ENCODE measurements at places on chromosomes 6 and 20. TPM values are rescaled to one million over a fixed set of nuclear protein-coding genes. Genes with fewer than 3 reads are reported as not detected.
A peak's percentile ranks its signal among the peaks of the same experiment; 100 is the strongest.

DNA sequence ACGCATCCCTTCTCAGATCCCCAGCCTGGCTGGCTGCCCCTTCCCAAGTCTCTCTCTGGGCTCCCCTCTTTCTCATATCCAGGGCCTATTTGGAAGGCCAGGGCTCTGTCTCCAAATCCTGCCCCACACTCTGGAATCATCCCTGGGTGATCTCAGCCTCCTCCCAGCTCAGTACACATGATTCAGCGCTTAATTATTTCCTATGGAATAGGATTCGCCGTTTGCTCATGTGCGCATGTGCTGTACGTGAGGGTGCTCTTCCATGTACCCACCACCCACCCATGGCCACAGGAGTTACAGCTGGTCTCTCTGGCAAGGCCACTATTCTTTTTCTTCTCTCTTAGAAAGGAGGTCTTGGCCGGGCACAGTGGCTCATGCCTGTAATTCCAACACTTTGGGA lies 81.7 kb upstream of the FOXP4 start:
- no peaks in the 10 kb centered on the region for H3K36me3 ChIP-seq
- DNase-seq = no peak
- H3K4me1 ChIP-seq = peaks cover 33% of the 10 kb centered on the region
- H3K4me3 ChIP-seq = no peak overlapping the region

SLC35F1 gene
- 10.3 TPM for total RNA-seq

DNA sequence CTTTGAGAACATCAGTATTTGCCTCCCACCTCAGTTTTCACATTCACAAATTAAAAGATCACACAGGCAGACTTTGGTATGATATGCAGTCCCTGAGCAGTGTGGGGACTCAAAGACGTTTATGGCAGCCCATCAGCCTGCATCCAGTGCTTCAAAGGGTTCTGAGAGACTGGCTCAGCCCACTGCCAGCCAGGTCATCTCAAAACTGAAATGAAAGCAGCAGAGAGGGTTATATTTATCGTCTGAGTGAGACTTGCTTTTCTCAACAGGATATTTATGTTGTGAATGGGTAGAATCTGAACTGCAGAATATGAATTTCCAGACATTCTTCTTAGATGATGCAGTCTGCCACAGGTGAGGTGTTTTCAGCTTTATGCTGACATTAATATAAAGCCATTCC lies 159.8 kb downstream of the NRN1 start:
- no peaks in the 10 kb centered on the region for H3K36me3 ChIP-seq
- no peak overlapping the region for H3K4me3 ChIP-seq
- peaks cover 14% of the 10 kb centered on the region for H3K4me1 ChIP-seq

NSFL1C gene
- total RNA-seq = 52.6 TPM

- H3K4me1 ChIP-seq = no peaks in the 10 kb centered on the region
- DNase-seq = no peak
- no peaks in the 10 kb centered on the region for H3K27me3 ChIP-seq
Measured at GRCh38 chr20:51574248-51575033, 31.9 kb upstream of the NFATC2 start.

GRCh38 chr20:62466806-62467537 lies 8.8 kb downstream of the GATA5 start:
- H3K27me3 ChIP-seq = no peaks in the 10 kb centered on the region
- no peak overlapping the region for H3K27ac ChIP-seq
- no peaks in the 10 kb centered on the region for H3K36me3 ChIP-seq
- no peak overlapping the region for H3K4me3 ChIP-seq
- no peaks in the 10 kb centered on the region for H3K4me1 ChIP-seq
- DNase-seq = no peak

DNA sequence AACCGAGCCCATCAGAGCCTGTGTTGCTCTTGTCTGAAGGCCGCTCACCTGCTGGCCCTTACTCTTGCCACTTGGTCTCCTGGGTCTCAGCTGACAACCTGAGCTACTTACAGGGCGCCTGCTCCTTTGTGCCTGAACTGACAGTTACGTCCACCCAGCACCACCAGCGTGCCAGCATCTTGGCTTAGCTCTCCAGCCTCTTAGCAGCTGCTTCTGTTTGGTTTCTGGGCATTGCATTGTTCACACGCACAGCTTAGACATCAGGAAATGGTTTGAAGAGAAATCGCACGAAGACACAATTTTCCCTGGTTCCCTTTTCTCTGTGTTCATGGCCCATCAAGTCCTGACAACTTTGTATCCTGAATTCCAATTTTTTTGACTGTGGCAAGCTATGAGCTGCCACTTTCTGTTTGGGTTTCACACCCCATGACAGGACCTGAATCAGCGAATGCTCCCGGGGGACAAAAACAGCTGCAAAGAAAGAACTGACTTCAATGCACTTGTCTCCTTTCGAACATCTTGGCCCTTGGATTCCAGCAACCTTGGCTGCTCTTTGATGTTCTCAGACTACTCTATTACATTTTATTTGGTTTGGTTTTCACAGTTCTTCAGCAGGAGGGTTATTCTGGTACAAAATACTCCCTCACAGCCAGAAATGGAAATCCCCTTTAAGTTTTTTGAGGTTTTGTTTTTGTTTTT lies 45.2 kb upstream of the LY86 start:
- no peak overlapping the region for H3K4me3 ChIP-seq
- H3K27me3 ChIP-seq = peaks cover 21% of the 10 kb centered on the region
- no peak for DNase-seq

ESR1 gene
- 0.94 TPM for total RNA-seq

MLIP gene
- total RNA-seq = not detected

DNA sequence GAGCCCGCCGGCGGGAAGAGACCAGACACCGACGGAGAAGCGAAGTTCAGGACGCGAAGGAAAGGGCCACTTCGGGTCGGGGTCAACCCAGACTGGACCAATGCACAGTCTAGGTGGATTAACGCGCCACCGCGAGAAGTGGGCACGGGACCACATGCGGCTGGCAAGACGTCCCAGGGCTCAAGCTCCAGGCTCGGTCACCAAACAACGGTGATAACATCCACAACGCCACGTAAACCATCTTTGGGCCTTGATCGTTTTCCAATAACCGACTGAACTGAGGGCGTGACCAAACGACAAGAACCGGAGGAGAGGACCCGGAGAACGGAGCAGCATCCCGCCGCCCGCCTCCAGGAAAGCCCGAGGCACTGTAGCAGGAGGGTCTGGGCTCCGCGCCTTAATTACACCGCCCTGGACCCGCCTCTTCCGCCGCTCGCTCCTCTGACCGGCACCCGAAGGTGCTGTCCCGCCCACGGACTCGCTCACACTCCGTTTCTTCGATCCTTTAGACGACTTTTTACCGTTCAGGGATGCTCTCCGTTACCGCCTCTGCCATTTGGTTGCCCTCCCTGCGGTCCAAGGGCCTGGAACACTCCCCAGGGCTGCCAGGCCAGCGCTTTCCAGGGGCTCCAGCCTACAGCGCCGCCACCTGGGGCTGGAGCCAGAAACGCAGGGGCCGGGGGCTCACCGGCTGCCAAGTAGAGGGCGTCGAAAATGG lies 44.1 kb downstream of the DPPA5 start:
- peaks cover 35% of the 10 kb centered on the region for H3K27me3 ChIP-seq
- DNase-seq = peak; percentile 69
- H3K4me3 ChIP-seq = peak overlapping the region; percentile 75
- no peak overlapping the region for H3K27ac ChIP-seq

- DNase-seq = no peak
- H3K27me3 ChIP-seq = no peaks in the 10 kb centered on the region
- no peaks in the 10 kb centered on the region for H3K4me1 ChIP-seq
- H3K4me3 ChIP-seq = no peak overlapping the region
- no peaks in the 10 kb centered on the region for H3K36me3 ChIP-seq
Measured at GRCh38 chr6:14720411-14721102, 525.3 kb upstream of the JARID2 start.

GRCh38 chr6:122953766-122954165 lies 42.3 kb upstream of the CLVS2 start:
- no peaks in the 10 kb centered on the region for H3K27me3 ChIP-seq
- no peak overlapping the region for H3K27ac ChIP-seq
- DNase-seq = no peak
- H3K4me1 ChIP-seq = no peaks in the 10 kb centered on the region
- no peaks in the 10 kb centered on the region for H3K36me3 ChIP-seq

DAAM2 gene
- total RNA-seq = 2.5 TPM

GRCh38 chr6:35178932-35179832 lies 34.6 kb upstream of the SCUBE3 start:
- peaks cover 27% of the 10 kb centered on the region for H3K27me3 ChIP-seq
- no peak overlapping the region for H3K4me3 ChIP-seq
- no peaks in the 10 kb centered on the region for H3K4me1 ChIP-seq
- peak; percentile 66 for DNase-seq

DNA sequence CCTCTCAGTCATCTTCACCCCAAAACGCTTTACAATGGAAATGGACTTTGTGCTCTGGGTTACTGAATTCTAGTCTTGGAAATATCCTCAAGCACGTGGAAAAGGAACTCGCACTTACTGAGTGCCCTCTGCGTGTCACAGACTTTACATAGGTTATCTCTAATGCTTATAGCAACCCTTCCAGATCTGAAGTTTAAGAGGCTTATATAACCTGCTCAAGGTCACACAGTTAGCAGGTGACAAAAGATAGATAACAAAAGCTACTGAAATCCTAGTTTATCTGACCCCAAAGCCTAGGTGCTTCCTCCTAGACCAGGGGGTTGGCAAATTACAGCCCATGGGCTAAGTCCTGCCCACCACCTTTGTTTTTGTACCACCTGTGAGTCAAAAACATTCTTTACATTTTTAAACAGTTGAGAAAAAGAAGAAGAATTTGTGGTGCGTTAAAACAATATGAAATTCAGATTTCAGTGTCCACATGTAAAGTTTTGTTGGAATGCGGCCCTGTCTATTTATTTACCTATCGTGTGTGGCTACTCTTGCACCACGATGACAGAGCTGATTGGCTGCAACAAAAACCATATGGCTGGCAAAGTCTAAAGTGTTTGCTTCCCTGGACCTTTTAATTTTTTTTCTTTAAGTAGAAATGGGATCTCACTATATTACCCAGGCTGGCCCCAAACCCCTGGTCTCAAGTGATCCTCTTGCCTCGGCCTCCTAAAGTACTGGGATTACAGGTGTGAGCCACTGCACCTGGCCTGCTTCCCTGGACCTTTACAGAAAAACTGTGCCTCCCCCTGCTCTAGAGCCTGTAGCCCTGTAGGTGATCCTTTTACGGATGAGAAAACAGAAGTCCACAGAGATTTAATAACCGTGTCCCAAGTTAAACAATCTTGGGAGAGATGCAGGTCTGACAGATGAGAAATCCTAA lies 110.2 kb upstream of the RREB1 start:
- no peaks in the 10 kb centered on the region for H3K36me3 ChIP-seq
- peaks cover 10% of the 10 kb centered on the region for H3K4me1 ChIP-seq

SLC22A3 gene
- total RNA-seq = 3.2 TPM

DNA sequence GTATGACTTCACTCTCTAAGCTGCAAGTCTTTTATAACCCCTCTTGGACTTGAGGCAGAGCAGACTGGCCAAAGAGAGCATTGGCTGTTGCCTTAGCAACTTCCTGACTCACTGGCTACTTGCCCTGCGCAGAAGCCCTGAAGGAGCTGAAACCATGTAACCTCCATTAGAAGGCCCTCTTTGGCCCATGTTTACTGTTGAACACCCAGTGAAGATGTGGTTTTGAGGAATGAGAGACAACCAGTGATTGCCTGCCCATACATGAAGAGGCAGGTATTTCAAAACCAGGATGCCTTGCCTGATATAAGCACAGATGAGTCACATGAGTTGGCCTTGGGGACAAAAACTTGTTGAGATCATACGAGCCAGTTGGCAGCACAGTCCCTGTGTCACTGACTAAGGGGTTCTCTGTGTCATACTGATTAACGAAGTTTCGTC lies 182.5 kb downstream of the EDN1 start:
- H3K4me1 ChIP-seq = no peaks in the 10 kb centered on the region
- no peaks in the 10 kb centered on the region for H3K27me3 ChIP-seq
- no peaks in the 10 kb centered on the region for H3K36me3 ChIP-seq
- no peak overlapping the region for H3K4me3 ChIP-seq
- DNase-seq = no peak

SYCP2L gene
- total RNA-seq = 11.0 TPM

- no peak overlapping the region for H3K27ac ChIP-seq
- H3K36me3 ChIP-seq = no peaks in the 10 kb centered on the region
- H3K4me1 ChIP-seq = peaks cover 8% of the 10 kb centered on the region
- H3K4me3 ChIP-seq = no peak overlapping the region
- H3K27me3 ChIP-seq = no peaks in the 10 kb centered on the region
Measured at GRCh38 chr6:90722648-90723047, 135.8 kb upstream of the MAP3K7 start.

- no peaks in the 10 kb centered on the region for H3K4me1 ChIP-seq
- no peak overlapping the region for H3K27ac ChIP-seq
Measured at GRCh38 chr6:118535176-118535844, 12.8 kb upstream of the PLN start.

- no peak overlapping the region for H3K4me3 ChIP-seq
- no peak overlapping the region for H3K27ac ChIP-seq
- H3K36me3 ChIP-seq = no peaks in the 10 kb centered on the region
Measured at GRCh38 chr20:51353491-51353890, 189.0 kb downstream of the NFATC2 start.

- no peak overlapping the region for H3K4me3 ChIP-seq
- peaks cover 3% of the 10 kb centered on the region for H3K4me1 ChIP-seq
- DNase-seq = peak; percentile 23
Measured at GRCh38 chr20:17610566-17611289, 40.9 kb downstream of the DSTN start.

GRCh38 chr20:44909872-44910689 lies at the start of gene PABPC1L:
Gene PABPC1L (plus strand): TSS chr20:44910060. CDS start chr20:44910144, 84 bp downstream.
- peak within 1 kb of the TSS; percentile 92 for H3K4me3 ChIP-seq
- peaks cover 35% of the 10 kb centered on the region for H3K36me3 ChIP-seq
- no peaks in the 10 kb centered on the region for H3K27me3 ChIP-seq
- peaks cover 12% of the 10 kb centered on the region for H3K4me1 ChIP-seq
- peak; percentile 96 for DNase-seq

EMILIN3 gene
- total RNA-seq = 6.3 TPM

- no peaks in the 10 kb centered on the region for H3K36me3 ChIP-seq
- H3K27ac ChIP-seq = peak overlapping the region; percentile 11
- H3K27me3 ChIP-seq = peaks cover 6% of the 10 kb centered on the region
Measured at GRCh38 chr6:119035459-119035858, 43.0 kb downstream of the FAM184A start.

DNA sequence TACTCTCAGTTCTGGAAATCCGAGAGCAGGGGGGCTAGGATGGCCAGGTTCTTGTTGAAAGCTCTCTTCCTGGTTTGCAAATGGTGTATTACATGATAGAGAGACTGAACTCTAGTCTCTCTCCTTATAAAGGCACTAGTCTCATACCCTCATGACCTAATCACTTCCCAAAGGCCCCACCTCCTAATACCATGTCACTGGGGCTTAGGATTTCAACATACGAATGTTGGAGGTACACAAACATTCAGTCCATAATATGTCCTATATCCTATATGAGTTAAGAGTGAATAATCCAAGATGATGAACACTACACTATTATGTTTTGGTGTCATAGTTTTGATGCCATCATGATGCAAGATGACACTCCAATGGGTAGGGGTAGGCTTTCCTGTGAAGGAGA lies 20.0 kb upstream of the TXLNB start:
- H3K27me3 ChIP-seq = no peaks in the 10 kb centered on the region
- no peak for DNase-seq
- H3K4me3 ChIP-seq = no peak overlapping the region

SLC24A3 gene
- 3.0 TPM for total RNA-seq

DNA sequence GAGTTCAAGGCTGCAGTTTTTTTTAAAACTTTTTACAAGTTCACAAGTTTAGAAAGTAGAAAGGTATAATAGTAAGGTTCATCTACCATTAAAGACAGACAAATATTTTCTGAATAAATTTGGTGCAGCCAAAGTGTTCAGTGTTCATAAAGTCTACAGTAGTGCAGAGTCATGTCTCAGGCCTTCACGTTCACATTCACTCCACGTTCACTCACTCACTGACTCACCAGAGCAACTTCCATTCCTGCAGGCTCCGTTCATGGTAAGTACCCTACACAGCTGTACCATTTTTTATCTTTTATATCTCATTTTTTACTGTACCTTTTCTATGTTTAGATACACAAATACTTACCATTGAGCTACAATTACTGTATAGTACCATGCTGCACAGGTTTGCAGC lies 67.6 kb downstream of the B4GALT5 start:
- H3K27ac ChIP-seq = 0 out of 2 replicates have a peak overlapping the region, but pooled peaks have one; percentile 50
- no peaks in the 10 kb centered on the region for H3K27me3 ChIP-seq
- no peak overlapping the region for H3K4me3 ChIP-seq
- DNase-seq = no peak

DNAH8 gene
- total RNA-seq = not detected

Measured in GM23338 (cell line).